T-cell (primary cell): ENCODE measurements at places on chromosomes 11 and 22. TPM values are rescaled to one million over a fixed set of nuclear protein-coding genes. Genes with fewer than 3 reads are reported as not detected.

- H3K36me3 ChIP-seq: no peaks in the 10 kb centered on the region
- no peak for DNase-seq
- peaks cover 3% of the 10 kb centered on the region for H3K27me3 ChIP-seq
- no peaks in the 10 kb centered on the region for H3K4me1 ChIP-seq
- peak within 1 kb of the TSS; percentile 49 for H3K4me3 ChIP-seq
- H3K27ac ChIP-seq: peak within 1 kb of the TSS; percentile 18
These were observed at the start of gene LARGE2 for GRCh38 chr11:45922425-45923082. Gene LARGE2, plus strand, starts transcription at chr11:45922656. Its CDS starts 227 bp downstream, at chr11:45922883.

GRCh38 chr22:37507731-37508130 is 11.5 kb downstream of the CARD10 start:
- H3K36me3 ChIP-seq: no peaks in the 10 kb centered on the region
- H3K27me3 ChIP-seq: no peaks in the 10 kb centered on the region
- DNase-seq: no peak
- H3K27ac ChIP-seq: no peak overlapping the region
- no peak overlapping the region for H3K4me3 ChIP-seq

Gene OR5P2
- not detected for total RNA-seq

DNA sequence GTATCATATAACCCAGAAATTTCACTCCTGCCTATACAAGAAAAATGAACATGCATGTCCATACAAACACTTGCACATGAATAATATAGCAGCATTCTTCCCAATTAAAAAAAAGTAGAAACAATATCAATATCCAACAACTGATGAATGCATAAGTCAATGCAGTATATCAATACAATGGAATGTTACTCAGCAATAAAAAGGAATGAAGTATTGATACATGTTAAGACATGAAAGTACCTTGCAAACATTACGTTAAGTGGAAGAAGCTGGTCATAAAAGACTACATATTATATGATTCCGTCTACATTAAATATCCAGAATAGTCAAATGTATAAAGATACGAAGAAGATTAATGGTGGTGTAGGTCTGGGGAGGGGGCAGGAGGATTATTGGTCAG is 73.9 kb upstream of the DRD2 start:
- no peaks in the 10 kb centered on the region for H3K27me3 ChIP-seq
- H3K4me3 ChIP-seq: no peak overlapping the region
- H3K4me1 ChIP-seq: no peaks in the 10 kb centered on the region
- H3K36me3 ChIP-seq: no peaks in the 10 kb centered on the region
- H3K27ac ChIP-seq: no peak overlapping the region

GRCh38 chr11:83069441-83070043 is 2.2 kb downstream of the RAB30 start:
- peaks cover 21% of the 10 kb centered on the region for H3K4me1 ChIP-seq
- no peak overlapping the region for H3K27ac ChIP-seq
- H3K4me3 ChIP-seq: no peak overlapping the region
- no peak for DNase-seq

- H3K4me3 ChIP-seq: no peak overlapping the region
- H3K36me3 ChIP-seq: no peaks in the 10 kb centered on the region
- no peak for DNase-seq
- no peak overlapping the region for H3K27ac ChIP-seq
These were observed 391.9 kb upstream of the CADM1 start for GRCh38 chr11:115896084-115896483.

GRCh38 chr11:126781942-126782341 is 218.6 kb downstream of the KIRREL3 start:
- no peaks in the 10 kb centered on the region for H3K36me3 ChIP-seq
- no peak overlapping the region for H3K4me3 ChIP-seq
- peaks cover 2% of the 10 kb centered on the region for H3K27me3 ChIP-seq
- no peak overlapping the region for H3K27ac ChIP-seq
- H3K4me1 ChIP-seq: no peaks in the 10 kb centered on the region

Gene TYMP
- total RNA-seq: 16.1 TPM

DNA sequence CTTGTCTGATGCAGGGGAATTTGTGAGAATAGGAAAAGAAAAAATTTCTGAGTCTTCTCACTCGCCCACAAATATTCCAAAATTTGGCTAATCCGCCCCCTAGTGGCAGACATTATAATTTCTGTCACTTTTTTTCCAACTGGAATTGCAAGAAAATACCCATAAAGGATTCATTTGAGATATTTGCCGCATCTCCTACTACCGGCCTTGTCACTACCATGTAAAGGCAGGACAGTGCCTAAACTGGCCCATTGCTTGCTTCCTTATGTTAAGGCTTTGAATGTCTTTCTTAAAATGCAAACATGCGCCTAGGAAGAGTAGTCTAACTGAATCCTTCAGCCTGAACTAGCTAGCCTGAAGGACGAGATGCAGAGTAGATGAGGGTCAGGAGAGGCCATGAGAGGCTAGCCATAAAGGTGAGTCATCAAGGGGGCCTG is 9.3 kb upstream of the CEP295 start:
- peak; percentile 8 for DNase-seq
- peaks cover 4% of the 10 kb centered on the region for H3K27me3 ChIP-seq
- H3K27ac ChIP-seq: no peak overlapping the region
- H3K4me1 ChIP-seq: no peaks in the 10 kb centered on the region
- no peak overlapping the region for H3K4me3 ChIP-seq

- no peak overlapping the region for H3K4me3 ChIP-seq
- no peaks in the 10 kb centered on the region for H3K36me3 ChIP-seq
- no peak for DNase-seq
- no peaks in the 10 kb centered on the region for H3K27me3 ChIP-seq
These were observed 6.8 kb downstream of the SLN start for GRCh38 chr11:107705027-107705426.

Gene OR52N4
- 2.2 TPM for total RNA-seq

- no peak overlapping the region for H3K27ac ChIP-seq
- H3K27me3 ChIP-seq: no peaks in the 10 kb centered on the region
- no peaks in the 10 kb centered on the region for H3K36me3 ChIP-seq
- no peak overlapping the region for H3K4me3 ChIP-seq
- H3K4me1 ChIP-seq: peaks cover 11% of the 10 kb centered on the region
- no peak for DNase-seq
These were observed 11.7 kb upstream of the VPS37C start for GRCh38 chr11:61172888-61173287.

Gene CACNA1I
- total RNA-seq: 31.2 TPM

DNA sequence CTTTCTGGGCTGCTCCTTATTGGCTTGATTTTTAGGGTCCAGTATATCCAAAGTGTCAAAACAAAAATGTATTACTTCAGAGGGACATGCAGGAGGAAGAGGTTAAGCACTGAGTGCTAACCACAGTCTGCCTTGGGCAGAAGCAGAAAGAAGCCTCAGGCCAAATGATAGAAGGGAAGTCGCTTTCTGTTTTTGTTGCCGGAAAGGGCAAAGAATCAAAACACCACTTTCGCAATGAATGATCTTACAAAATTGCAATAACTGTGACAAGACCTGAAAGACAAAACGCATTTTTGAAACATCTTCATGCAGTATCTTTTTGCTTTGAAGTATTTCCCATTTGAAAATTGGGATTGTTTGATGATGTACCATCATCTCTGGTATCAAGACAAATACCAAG is 70.1 kb upstream of the PICALM start:
- H3K36me3 ChIP-seq: no peaks in the 10 kb centered on the region
- DNase-seq: no peak
- H3K4me1 ChIP-seq: peaks cover 34% of the 10 kb centered on the region
- no peak overlapping the region for H3K4me3 ChIP-seq

DNA sequence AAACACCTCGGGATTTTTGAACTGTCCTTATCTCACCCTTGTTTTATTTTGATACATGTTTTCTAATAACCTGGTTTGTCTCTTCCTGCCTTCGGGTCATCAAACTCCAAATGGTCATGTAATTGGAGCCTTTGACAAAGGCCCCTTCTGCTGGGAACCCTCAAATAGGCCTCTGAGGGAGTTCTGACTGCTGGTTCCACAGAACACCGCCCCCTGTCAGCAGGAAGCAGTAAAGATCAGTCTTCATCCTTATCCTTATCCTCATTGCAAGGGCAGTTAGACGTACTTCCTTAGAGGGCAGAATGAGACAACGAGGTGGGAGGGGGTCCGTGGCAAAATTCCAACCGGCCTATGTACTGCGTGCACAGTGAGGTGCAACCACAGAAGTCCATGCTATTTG is 12.1 kb downstream of the TRIM51 start:
- H3K36me3 ChIP-seq: no peaks in the 10 kb centered on the region
- H3K27me3 ChIP-seq: no peaks in the 10 kb centered on the region
- no peak overlapping the region for H3K4me3 ChIP-seq

Gene C11orf42
- not detected for total RNA-seq

DNA sequence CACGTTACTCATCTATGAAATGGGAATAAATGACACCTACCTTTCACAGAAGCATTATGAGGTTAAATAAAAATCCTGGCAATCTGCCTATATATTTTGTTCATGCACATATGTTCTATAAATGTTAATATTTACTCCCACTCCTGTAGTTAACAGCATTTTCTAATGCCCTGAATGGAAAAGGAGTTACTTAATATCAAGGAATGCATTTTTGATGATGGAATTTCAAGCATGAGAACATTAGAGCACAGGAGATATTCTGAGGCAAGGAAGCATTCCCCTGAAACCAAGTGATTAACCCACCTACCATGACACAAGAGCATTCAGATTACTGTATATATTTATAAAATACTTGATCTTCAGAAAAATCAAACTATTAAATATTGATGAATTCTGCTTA is 102.1 kb downstream of the ARHGAP32 start:
- no peaks in the 10 kb centered on the region for H3K4me1 ChIP-seq
- H3K27me3 ChIP-seq: no peaks in the 10 kb centered on the region
- no peak for DNase-seq
- no peaks in the 10 kb centered on the region for H3K36me3 ChIP-seq
- no peak overlapping the region for H3K4me3 ChIP-seq
- H3K27ac ChIP-seq: no peak overlapping the region

- H3K36me3 ChIP-seq: no peaks in the 10 kb centered on the region
- H3K4me1 ChIP-seq: peaks cover 3% of the 10 kb centered on the region
- DNase-seq: no peak
- no peak overlapping the region for H3K4me3 ChIP-seq
- no peak overlapping the region for H3K27ac ChIP-seq
These were observed 46.8 kb downstream of the PAMR1 start for GRCh38 chr11:35478471-35479091.

DNA sequence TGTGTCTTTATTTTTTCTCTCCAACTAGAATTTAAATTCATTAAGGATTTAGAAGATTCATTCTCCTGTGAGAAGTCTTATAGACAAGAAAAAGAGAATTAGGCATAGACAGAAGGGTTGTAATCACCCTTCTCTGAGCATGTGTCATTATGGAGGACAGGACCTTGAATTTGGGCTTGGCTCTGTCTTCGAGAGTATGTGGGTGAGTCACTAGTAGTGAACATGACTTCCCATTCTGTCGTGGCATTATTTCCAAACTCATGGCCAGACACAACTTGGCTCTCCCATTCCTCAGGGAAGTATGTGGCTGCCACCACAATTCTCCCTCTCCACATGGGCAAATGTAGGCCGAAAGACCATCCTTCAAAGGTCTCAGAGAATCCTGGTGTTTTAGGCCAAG is 14.3 kb upstream of the ANKK1 start:
- peaks cover 10% of the 10 kb centered on the region for H3K36me3 ChIP-seq
- no peaks in the 10 kb centered on the region for H3K27me3 ChIP-seq
- H3K4me1 ChIP-seq: no peaks in the 10 kb centered on the region
- no peak for DNase-seq
- no peak overlapping the region for H3K27ac ChIP-seq
- H3K4me3 ChIP-seq: no peak overlapping the region

- H3K4me1 ChIP-seq: no peaks in the 10 kb centered on the region
- no peak overlapping the region for H3K4me3 ChIP-seq
- DNase-seq: peak; percentile 54
- H3K36me3 ChIP-seq: no peaks in the 10 kb centered on the region
These were observed 33.9 kb downstream of the LMO2 start for GRCh38 chr11:33857933-33858371.

GRCh38 chr11:95831198-95831883 is 41.0 kb downstream of the CEP57 start:
- no peaks in the 10 kb centered on the region for H3K27me3 ChIP-seq
- no peak for DNase-seq
- H3K27ac ChIP-seq: no peak overlapping the region
- no peak overlapping the region for H3K4me3 ChIP-seq
- H3K4me1 ChIP-seq: no peaks in the 10 kb centered on the region
- peaks cover 3% of the 10 kb centered on the region for H3K36me3 ChIP-seq

- H3K27ac ChIP-seq: no peak overlapping the region
- peak; percentile 53 for DNase-seq
- H3K4me1 ChIP-seq: peaks cover 3% of the 10 kb centered on the region
- H3K4me3 ChIP-seq: no peak overlapping the region
These were observed 6.5 kb upstream of the SPON1 start for GRCh38 chr11:13955971-13956421.

DNA sequence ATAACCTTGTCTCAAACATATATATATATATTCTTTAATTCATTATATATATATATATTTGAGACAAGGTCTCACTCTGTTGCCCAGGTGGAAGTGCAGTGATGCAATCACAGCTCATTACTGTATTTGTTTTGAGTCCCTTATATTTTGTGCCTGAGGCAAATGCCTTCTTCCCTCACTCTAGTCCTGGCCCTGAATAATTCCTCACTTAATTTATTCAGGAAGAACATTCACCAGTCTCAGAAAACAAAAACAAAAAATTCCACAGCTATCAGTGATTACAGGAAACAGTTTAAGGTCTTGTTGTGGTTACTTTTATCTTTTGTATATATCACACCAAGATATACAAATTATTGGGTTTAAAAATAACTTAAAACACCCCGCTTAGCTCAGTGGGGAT is 155.7 kb downstream of the CWF19L2 start:
- DNase-seq: no peak
- H3K4me3 ChIP-seq: no peak overlapping the region
- H3K27ac ChIP-seq: no peak overlapping the region
- H3K4me1 ChIP-seq: no peaks in the 10 kb centered on the region

Gene CECR2
- 0.41 TPM for total RNA-seq
